HT1080 (cell line): ENCODE measurements at places on chromosomes 4 and X. TPM values are rescaled to one million over a fixed set of nuclear protein-coding genes. Genes with fewer than 3 reads are reported as not detected.

CENPVL1 gene
- total RNA-seq, result not detected in 2 replicates

PPARGC1A gene
- 1.6 and 2.1 TPM in 2 replicates for total RNA-seq

GLRA3 gene
- not detected in 2 replicates for total RNA-seq

DNA sequence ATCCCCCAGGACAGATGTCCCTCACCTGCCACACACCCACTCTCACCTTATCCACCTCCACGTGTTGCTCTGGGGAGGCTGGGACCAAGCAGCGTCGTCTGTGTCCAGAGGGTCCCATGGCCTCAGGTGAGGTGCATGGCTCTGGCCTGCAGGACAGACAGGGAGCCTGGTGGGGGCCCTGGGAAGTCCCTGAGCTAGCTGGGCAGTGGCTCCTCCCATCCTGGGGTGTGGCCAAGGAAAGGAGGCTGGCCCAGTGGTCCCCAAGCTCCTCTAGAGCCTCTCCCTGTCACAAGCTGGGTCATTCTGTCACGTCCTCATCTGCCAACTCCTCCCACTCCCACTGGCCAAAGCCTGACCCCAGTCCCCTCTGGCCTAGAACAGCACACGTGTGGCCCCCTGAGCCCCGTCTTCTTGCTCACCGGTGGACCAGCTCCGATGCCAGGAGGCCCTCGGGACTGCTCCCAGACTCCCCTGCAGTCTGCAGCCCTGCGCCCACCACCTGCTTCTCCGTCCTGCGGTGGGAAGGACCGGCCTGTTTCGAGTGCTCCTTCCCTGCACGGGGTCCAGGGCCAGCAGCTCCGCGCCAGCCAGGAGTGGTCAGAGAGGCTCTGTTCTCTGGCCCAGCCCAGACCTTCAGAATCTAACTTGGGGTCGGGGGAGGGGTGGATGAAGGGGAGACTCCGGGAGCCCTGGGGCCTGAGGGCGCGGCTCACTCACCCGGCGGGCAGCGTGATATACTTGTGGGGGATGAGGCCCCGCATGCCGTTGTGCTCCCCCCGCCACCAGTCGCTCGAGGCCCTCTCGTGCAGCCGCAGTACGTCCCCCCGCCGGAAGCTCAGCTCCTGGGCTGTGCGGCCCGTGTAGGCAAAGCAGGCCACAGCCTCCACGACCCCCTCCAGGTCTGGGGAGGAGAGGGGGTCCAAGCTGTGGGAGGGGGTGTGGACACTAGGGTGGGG lies 4.8 kb downstream of the AVPR2 start:
- DNase-seq, result no peak

DNA sequence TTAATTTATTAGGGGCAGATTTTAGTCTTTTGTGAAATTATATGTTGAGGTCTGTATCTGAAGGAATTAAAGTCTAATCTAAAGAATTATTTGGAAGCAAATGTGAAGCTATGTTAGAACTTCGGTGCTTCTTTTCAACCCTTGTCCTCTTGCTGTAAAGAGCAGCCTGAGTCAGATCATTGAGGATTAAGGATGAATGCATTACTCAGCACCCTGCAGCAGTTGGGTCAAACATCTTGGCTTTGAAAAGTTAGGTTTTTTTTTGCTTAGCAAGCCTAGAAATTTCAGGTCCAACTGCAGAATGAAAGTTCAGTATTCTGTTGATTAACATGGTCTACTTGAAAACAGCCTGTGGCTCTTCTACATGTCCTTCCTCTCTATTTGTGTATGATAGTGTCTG lies 57.6 kb downstream of the SLC4A4 start:
- DNase-seq, result peak; percentile 44
